Sciatic nerve (tissue), 2 donors: ENCODE measurements at places on chromosomes 11 and 22. TPM values are rescaled to one million over a fixed set of nuclear protein-coding genes. Genes with fewer than 3 reads are reported as not detected.

Gene OR8A1
- not detected for total RNA-seq

Gene GNAZ
- 22.8 TPM for total RNA-seq

Gene APOC3
- total RNA-seq = not detected

Gene OR8D4
- total RNA-seq = not detected

Gene PLAAT2
- total RNA-seq = not detected

Gene ARHGAP20
- 7.7 TPM for total RNA-seq

Gene ENTHD1
- total RNA-seq = 4.9 TPM

Gene FADS2
- total RNA-seq = 140 TPM

Gene CASP1
- total RNA-seq = 31.9 TPM

Gene PSMA1
- 100 TPM for total RNA-seq

Gene ZNF214
- total RNA-seq = 8.3 TPM

Gene GTSE1
- 0.49 TPM for total RNA-seq

Gene LMO1
- total RNA-seq = 0.62 TPM
